ENCODE measurements at places on chromosomes 7 and 10. TPM values are rescaled to one million over a fixed set of nuclear protein-coding genes. Genes with fewer than 3 reads are reported as not detected.

CFAP69 gene
- total RNA-seq, result 1.6 TPM

DNA sequence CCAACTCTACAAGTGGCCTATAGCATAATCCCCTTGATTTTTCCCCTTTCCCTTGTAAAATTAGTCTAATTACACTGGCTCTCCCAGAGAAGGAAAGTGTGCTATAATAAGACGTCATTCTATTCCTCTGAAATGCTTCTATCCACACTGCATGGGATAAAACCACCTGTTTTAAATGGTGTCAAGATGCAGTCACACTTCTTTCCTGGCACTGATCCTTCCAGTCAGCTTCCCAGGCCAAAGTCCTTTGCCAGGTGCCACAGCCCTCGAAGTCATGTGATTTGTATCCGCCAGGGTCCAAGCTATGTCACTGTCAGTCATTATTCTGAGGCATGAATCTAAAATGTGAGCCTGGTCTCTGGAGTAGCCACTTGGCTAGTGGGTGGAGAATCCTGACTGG, 169.0 kb upstream of the KIAA1217 start:
- no peak for DNase-seq

GRCh38 chr7:105268511-105269392, 120.0 kb downstream of the SRPK2 start:
- no peak for DNase-seq

DNA sequence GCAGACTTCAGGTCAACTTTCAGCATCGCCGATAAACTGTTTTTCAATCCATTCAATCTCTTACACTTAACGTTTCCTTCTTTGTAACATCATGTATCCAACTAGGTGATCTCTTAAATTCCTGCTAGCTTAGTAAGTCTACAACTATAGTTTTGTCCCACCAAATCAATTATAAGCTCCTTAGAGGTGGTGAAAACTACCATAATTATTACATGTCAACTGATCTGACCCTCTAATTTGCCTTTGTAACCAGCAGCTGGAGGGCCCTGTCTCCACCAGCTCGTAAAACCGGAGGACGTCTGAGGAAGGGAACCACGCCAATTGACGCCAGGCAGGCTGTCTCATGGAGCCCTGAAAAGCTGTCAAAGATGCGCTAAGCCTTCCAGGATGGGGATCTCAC, 113.4 kb downstream of the ABCC2 start:
- no peak for DNase-seq

DNA sequence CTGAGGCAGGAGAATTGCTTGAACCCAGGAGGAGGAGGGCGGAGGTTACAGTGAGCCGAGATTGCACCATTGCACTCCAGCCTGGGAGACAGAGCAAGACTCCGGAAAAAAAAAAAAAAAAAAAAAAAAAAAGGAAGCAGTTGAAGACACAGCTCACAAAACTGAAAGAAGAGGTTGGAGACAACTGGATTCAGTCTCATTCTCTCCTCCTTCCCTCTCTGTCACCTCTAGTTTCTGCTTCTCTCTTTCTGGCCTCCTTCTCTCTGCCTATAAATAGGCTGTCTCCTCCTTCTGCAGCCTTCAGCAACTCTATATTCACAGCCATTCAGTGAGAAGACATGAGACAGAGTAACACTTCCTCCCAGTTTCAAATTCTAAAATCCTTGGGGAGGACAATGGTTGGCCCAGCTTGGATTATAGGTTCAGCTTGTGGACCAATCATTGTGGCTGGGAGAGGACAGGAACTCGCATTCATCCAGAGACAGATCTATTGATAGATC, 125.6 kb upstream of the HABP2 start:
- DNase-seq, result no peak

ZNF365 gene
- not detected for total RNA-seq

DNA sequence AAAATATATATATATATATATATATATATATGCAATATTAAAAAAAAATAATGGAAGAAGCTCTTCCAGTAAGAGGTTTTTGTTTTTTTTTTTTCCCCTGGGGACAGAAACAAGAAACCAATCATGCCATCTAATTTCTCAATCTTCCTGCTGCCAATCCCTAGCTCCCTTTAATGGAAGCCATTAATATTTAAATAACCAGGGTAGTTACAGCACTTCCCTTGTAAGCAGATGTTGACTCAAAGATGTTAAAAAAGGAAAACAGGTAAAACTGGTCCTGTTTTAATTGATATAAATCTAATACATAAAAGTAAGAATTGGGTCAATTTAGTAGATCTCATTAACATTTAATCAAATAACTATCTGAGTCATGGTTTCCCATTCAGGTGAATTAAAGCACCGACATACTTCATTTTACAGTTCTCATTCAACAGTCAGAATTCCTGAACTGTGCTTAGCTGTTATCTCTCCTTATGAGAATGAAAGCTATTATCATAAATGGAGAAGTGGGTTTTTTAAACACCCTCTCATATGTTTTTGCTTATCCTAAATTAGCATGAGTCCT, 22.6 kb downstream of the CPVL start:
- DNase-seq, result no peak

DNA sequence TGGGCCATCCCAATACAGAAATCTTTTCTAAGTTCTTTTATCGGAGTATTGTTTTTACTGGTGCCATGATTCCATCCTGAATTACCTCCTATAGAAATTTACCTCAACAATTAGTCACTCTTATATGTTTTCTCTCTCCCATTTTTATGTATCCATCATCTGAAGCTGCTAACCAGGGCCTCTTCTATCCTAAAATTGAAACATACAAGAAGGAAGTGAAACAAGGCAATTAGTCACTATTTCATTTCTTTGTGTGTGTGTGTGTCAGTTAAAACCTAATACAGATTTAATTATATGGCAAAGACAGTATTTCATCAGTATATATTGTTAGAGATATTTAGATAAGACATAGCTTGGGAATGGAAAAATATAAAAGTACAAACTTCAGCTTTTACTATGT, 148.4 kb upstream of the AHR start:
- no peak for DNase-seq

GRCh38 chr7:158404031-158404761, 183.4 kb downstream of the PTPRN2 start:
- DNase-seq, result no peak

UCMA gene
- not detected for total RNA-seq

DNA sequence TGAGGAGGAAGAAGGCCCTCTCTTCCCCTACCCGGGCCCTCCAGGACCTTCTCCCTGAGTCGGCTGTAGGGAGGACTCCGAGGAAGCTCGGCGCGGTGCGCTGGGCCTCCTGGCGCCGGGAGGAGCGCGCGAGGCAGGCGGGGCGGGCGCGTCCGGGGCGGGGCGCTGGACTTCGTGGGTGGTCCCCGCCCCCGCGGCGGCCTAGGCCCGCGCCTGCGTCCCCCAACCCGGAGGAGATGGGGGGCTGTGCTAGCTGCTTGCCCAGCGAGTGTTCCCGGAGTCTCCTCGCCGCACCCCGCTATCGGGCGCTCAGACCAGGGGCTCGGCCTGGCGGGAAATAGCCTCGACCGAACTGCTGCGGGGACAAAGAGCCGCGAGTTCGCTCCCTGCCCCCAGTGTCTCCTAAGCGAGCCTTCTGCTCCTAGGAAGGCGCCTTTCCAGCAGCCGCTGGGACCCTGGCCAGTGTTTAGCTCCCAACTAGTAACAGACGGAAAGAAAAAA, 19.2 kb upstream of the SMO start:
- DNase-seq, result peak; percentile 77

DNA sequence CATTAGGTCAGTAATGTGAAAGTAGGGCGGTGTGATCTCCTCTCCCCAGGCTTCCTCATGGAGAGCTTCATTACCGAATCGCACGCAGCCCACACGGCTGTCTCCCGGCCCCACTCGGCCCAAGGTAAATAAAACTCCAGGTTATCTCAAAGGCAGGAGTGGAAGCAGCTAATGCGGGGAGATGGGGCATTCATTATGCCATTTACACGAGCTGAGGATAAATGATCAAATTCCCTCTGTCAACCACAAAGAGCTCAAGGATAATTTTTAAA, 93.5 kb downstream of the ADARB2 start:
- no peak for DNase-seq

DNA sequence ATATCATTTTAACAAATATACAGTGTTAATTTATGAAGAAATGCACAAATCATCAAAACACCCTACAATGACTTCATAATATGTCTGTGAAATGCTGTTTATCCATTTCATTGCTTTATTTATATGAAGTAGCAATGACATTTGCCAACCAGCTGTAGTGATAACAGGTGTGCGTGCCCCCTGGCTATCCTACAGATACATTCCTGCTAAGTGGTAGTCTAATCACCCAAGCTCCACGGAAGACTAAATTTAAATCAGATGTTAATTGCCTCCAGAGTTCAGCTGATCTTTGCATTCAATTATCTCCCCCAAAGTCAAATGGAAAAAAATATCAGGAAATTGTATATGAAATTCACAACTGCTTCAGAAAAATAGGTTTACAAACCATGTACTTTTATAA, 1164.2 kb upstream of the LRRN3 start:
- DNase-seq, result no peak

GRCh38 chr7:156985101-156985992, 25.1 kb downstream of the MNX1 start:
- peak; percentile 66 for DNase-seq

SYT15 gene
- total RNA-seq, result 3.2 TPM

C10orf143 gene
- total RNA-seq, result 1.4 TPM

SDK1 gene
- total RNA-seq, result 2.3 TPM

FEZF1 gene
- total RNA-seq, result not detected

- DNase-seq, result no peak
These were observed 115.0 kb downstream of the FAM107B start for GRCh38 chr10:14659626-14660196.

- peak; percentile 84 for DNase-seq
These were observed 103.5 kb downstream of the FAM53B start for GRCh38 chr10:124640538-124641231.

ANKRD7 gene
- 0.70 TPM for total RNA-seq

DNA sequence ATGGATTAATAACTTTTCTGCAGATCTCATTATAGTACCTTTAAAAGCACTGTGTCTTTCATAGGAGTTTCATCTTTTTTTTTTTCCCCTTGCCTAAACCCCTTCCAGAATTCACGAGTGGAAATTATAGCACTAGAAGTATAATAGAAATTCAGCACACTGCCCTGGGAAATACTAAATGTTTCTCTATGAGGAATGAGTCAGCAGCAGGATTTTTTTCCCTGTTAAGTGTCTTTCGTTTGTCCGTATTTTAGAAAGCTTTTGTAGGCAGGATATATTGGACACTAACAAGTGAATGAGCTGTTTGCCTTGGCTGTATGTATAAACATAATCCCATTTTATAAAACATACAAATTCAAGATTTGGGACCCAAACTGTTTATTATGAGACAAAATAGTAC, 105.8 kb downstream of the EXOC4 start:
- no peak for DNase-seq

- no peak for DNase-seq
These were observed 79.9 kb downstream of the VTI1A start for GRCh38 chr10:112526906-112527305.

GRCh38 chr10:86821388-86821999, 65.1 kb downstream of the BMPR1A start:
- DNase-seq, result no peak

- DNase-seq, result peak; percentile 69
These were observed 761 bp downstream of the KCTD7 start for GRCh38 chr7:66629222-66630062.

MKI67 gene
- total RNA-seq, result 2.1 TPM

LAMB4 gene
- total RNA-seq, result 0.19 TPM

DNA sequence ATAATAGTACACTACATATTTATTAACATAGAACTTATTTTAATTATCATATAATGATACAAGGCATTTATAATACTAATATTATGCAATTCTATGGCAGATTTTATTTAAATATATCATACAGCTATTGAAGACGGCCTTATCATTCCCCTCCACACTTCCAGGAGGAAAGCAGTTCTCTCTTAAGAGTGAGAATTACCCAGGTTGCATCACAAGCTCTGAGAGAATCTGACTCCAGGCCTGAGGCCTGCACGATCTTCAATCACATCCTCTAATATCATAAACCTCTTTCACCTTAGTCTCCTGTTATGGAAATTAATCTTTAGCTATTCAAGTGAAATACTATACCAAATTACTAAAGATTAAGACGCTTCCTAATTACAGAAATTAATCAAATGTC, 564.4 kb downstream of the PARD3 start:
- no peak for DNase-seq

DNA sequence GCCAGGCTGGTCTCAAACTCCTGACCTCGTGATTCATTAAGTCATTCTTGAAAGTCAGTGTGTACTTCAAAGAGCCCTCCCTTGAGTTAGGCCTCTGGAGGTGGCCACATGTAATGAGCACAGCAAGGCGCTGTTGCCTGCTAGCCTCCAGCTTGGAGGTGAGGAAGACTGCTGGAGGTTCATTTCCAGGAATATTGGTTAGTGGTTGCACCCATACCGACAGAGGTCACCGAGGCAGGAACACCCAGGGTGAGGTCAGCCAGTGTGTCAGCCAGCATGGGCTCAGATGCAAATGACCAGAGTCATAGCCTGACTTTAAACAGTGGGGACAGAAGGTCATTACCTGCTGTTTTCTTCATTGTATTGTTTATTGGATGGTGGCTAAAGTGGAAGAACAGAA, 85.0 kb downstream of the PLPP4 start:
- DNase-seq, result no peak

PSD gene
- total RNA-seq, result 0.49 TPM

TAS2R4 gene
- total RNA-seq, result 0.14 TPM

GRCh38 chr7:49322476-49322875, 398.1 kb downstream of the CDC14C start:
- DNase-seq, result no peak

C10orf95 gene
- not detected for total RNA-seq

- no peak for DNase-seq
These were observed 131.0 kb upstream of the ZNF804B start for GRCh38 chr7:88628363-88629085.

GRCh38 chr10:22280078-22280477, 36.1 kb upstream of the COMMD3 start:
- no peak for DNase-seq

DNA sequence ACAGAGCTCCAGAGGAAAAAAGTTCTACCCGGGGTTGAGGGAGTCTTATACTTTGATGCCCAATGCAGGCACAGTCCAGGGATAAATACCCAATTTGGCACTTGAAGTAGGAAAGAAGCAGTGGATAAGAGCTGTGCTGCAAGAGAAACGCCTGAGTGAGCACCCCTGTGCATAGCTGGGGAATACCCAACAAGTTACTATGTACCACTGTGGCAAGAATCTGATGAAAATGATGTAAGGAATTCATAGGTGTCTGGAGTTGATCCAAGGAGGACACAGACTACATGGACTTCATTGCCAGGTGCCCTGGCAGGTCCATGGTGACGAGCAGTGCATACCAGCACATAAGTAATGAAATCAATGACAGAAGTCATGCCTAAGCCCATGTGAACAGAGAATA, 183.7 kb upstream of the FEZF1 start:
- no peak for DNase-seq

LFNG gene
- total RNA-seq, result 6.5 TPM
